ENCODE measurements at places on chromosomes 1 and 21.

DNA sequence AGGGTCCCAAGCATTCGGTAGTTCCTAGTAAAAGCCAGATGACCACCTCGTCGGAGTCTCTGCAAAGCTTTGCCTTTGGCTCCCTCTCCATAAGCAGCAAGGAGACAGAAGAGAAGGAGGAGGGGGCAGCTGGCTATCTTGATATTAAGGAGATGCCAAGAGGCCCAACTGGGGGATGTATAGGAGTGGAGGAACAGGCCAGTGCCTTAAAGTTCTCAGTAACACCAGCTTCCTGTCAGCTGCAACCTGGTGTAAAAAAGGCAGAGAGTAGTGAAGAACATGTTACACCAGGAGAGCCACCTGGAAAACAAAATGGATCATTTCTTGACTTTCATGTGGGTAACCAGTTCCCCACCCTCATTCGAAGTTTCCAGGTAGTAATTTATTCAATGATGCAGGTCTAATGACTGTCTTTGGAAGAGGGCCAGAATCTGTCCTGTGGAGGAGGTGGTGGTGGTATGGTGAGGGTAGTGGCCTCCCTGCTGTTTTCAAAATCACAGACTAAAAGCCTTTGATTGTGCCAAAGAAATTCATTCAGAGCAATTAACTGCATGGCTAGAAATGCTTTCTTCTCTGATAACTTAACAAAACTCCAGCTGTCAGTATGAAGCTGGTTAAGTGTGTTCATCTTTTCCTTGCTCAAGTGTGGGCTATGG, 27.3 kb downstream of the TMEM200B start:
- no peak for DNase-seq

DNA sequence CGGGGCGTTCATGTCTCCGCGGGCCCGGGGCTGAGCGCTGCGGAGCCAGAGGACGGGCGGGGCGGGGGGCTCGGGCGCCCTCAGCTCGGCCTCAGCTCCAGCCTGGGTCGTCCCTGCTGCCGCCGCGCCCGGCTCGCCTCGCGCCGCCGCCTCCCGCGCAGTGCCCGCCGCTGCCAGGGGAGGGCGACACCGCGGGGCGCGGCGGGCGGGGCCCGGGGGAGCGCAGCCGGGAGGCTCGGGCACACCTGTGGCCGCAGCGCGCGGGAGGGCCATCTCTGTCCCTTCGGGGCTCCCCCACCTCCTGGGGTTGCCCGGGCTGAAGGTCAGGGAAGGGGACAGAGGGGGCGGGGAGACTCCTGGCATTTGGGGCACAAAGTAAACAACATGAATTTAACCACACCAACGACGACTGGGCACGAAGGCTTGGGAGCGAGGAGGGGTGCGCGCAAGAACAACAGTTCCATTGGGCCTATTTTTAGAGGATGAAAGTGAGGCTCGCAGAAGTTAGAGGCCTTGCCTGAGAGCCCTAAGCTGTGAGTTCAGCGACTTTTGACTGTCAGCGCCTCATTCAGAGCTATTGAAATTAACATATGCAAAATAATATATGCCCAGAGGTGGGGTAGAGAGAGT, at the start of gene FAM131C:
FAM131C (minus strand) TSS at position 162 of the 630 bp plus-strand sequence. CDS start 209 bp downstream, outside the sequence.
- no peak for DNase-seq

- DNase-seq: no peak
Observed at GRCh38 chr1:24224086-24224485, 37.0 kb upstream of the IFNLR1 start.

DNA sequence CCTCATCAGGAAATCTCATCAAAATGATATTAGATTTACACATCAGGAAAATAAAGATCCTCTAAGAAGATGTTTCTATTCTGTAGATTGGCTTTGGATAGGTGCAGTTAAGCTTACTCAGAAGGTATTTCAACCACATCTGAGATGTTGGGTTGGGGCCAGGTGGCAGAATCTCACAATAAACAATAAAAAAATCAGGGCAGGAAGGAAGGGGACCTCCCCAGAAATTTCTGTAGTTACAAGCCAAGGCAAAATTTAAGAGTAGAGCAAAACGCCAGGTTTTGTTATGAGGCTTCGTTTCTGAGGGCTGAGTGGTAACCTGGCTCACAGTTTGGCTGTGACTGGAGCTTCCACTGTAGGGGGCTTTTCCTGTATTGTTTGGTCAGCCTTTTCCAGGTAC, 84.8 kb downstream of the HUNK start:
- DNase-seq: no peak

- DNase-seq: no peak
Observed at GRCh38 chr1:26811708-26812107, 14.8 kb upstream of the ZDHHC18 start.

DNA sequence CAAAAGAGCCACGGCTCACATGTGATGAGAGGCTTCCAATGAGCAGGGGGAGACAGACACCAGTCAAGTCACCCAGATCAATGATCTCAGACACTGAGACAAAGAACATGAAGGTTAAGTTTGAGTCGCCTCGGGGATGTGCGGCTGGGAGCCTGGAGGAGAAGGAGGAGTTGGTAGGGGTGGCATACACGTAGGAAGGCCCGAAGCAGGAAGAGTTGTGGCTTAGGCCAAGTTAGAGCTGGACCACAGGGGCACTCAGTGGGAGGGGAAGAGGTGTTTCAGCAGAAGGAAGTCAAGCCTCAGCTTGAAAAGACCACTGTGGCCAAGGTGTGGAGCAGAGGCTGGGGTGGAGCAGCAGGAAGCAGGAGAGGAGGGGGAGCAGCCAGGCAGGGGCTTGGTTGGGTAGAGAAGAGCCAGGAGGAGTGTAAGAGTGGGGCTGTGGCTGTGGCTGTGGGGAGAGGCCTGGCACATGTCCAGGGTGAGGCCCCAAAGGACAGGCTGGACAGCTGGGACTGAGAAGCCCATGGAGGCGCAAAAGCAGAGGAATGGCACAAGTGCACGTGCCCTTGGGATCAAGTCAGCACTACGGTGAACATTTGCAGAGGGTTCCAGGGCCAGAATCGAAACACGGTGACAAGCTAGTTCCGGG, 27.6 kb downstream of the CTNNBIP1 start:
- DNase-seq: no peak

- no peak for DNase-seq
Observed at GRCh38 chr1:224632381-224632871, 16.3 kb downstream of the CNIH3 start.

DNA sequence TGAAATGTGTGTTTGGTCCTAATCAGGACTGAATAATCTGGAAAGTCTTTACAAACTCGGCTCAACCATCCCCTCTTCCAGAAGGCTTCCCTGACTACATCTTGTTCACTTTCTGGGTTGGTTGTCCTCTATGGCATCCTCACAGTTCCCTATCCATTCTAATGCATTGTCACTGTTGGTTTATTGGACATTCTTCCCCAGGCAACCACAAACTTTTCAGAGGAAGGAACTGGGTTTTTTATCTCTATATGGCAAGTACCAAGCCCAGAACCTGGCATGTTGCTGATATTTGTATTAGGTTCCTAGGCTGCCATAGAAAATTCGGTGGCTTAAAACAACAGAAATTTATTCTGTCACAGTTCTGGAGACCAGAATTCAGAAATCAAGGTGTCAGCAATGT, 363.5 kb upstream of the ST6GALNAC5 start:
- no peak for DNase-seq

GRCh38 chr21:37202221-37203110, 64.7 kb downstream of the VPS26C start:
- no peak for DNase-seq

- DNase-seq: no peak
Observed at GRCh38 chr1:231508497-231508896, 20.0 kb upstream of the TSNAX start.

- DNase-seq: no peak
Observed at GRCh38 chr1:76293831-76294230, 219.3 kb downstream of the ST6GALNAC3 start.

DNA sequence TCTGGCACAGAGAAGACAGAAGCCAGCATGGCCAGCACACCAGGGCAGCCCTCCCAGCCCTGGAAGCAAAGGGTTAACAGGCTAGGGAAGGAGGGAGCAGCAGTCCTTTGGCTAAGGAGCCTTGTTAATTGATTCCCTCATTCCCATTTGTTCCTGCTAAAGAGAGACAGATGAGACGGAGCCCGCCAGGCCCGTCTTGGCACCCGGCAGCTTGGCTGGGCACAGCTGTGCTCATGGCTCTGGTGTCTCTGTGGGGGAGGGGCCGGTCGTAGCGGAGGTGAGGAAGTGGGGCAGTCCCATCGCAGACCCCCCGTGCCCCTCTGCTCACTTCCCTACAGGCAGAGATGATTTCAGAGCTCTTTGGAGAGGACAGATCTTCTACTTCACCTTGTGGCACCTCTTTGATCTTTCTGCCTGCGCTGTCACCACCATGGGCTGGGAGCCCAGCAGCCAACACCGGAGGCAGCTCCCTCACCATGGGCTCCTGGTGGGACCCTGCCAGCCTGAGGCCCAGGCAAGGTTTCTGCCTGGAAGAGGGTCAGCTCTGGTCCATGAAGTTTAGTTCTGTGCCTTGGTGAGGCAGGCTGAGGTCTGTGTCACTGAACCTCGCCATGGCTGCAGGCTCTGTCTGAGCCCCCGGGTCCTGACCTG, 38.0 kb downstream of the FOXO6 start:
- DNase-seq: peak; percentile 82

DNA sequence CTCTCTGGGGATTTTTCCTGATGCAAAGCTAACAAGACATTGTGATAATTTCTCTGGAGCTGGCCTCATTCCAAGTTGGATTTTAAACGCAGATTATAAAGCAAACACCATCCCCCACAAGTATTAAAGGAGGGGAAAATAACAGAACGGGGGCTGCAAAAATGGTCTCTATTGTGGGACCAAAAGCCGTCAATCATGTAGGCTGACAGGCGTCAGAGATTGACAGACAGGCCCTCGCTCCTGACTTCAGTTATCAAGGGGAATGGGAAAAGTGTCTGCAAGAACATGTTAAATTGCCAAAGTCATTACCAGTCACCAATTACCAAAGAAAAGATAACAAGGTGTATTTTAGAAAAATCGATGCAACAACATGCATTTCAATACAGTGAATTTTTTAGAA, 307.4 kb upstream of the POU3F1 start:
- DNase-seq: no peak

GRCh38 chr1:24928689-24929397, 1.2 kb downstream of the RUNX3 start:
- no peak for DNase-seq

- DNase-seq: no peak
Observed at GRCh38 chr1:41629571-41629970, 145.1 kb upstream of the EDN2 start.

DNA sequence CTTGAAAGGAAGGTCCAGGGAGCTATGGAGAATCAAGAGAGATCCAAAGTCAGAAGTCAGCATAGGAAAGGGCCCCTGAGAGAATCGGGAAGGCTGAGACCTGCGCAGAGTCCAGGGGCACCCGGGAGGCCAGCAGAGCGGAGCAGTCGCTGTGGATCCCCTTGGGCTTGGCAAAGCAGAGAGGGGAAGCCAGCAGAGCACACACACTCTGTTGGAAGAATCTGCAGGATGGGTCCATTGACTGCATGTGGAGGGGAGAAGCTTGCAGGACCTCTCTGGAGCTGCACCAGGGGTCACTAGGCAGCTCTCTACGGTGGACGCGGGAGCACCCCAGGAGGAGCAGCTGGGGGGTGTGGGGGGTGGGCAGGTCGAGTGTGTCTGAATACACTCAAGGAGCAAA, 6.4 kb downstream of the RIPK4 start:
- no peak for DNase-seq

- DNase-seq: no peak
Observed at GRCh38 chr1:32399843-32400242, 5.6 kb upstream of the BSDC1 start.

- DNase-seq: no peak
Observed at GRCh38 chr1:37096523-37096922, 62.2 kb upstream of the GRIK3 start.

DNA sequence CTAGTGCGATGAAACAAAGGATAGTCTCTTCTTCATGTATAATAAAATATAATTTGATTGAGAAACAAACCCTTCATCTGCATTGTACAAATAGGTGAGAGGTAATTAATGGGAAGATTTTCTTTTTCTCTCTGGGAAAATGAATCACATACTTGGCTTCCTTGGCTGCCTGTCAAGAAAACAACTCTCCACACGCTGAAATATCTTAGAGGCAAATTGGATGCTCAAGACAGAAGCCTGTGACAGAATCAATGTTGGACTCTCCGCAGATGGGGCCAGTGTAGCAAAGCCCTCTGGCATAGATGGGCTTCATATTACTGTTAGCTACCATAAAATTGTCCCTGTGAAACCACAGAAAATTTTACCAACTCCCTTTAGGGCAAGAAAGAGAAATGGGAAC, 186.6 kb downstream of the GRIK1 start:
- no peak for DNase-seq

GRCh38 chr1:56447823-56448222, 131.5 kb downstream of the PLPP3 start:
- DNase-seq: no peak

DNA sequence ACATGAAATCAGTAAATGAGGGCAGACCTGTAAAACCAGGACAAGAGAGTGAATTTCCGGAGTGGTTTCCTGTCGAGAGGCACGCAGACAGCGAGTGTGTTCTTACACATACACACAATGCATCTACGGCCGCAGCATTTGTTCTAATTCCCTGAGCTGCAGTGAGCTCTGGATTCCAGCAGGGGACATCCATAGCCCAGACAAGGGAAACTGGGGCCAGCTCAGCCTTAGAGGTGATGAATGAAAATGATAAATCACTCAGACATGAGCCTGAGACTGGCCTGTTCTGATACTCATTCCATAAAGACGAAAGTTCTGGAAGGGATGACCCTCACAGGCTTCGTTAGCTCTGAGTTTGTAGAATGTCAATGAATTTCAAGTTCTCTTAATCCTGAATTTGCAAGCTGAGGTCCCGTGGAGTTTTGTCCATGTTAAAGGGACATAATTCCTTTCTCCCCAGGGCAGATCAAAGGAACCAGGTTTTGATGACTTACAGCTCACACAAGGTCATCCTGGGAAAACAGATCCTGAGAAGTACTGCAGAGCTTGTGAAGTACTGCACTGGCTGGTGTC, 207.9 kb upstream of the C1orf87 start:
- peak; percentile 79 for DNase-seq

- DNase-seq: no peak
Observed at GRCh38 chr1:91507328-91507727, 6.7 kb downstream of the CDC7 start.

DNA sequence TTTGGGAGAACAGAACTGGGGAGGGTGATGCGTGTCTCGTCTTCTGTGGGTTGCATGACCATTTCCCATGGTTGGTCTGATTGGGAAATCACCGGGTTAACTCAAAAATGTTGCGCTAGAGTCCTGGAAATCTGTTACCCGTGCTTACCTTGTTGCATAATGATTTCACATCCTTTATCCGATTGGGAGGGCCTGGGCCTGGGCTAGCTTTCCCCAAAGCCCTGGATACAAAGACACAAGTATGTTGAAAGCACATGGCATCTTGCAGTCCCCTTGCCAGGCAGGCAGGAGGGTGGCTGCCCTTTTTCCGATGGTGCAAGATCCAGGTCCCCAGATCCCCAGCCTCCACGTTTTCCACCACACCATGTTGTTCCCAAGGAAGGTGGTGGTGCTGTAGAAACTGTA, 582 bp downstream of the TRPM2 start:
- DNase-seq: no peak

Measured in left forelimb (tissue), 1 donor.